Stimulated activated CD4-positive, alpha-beta T cell treated with anti-CD3 and anti-CD28 coated beads, Interleukin-4, amount 100 ng/mL, for 1 hour (primary cell): ENCODE measurements at places on chromosomes 2 and 18.
A peak's percentile ranks its signal among the peaks of the same experiment; 100 is the strongest.

GRCh38 chr18:48997985-48998831 lies 47.4 kb upstream of the SMAD7 start:
- no peak for DNase-seq

GRCh38 chr2:19547321-19547720 lies 188.9 kb upstream of the OSR1 start:
- no peak for DNase-seq

GRCh38 chr2:18749912-18750526 lies 160.7 kb upstream of the NT5C1B start:
- DNase-seq: peak; percentile 5

- no peak for DNase-seq
These were observed 209.2 kb downstream of the MGAT5 start for GRCh38 chr2:134462791-134463698.

DNA sequence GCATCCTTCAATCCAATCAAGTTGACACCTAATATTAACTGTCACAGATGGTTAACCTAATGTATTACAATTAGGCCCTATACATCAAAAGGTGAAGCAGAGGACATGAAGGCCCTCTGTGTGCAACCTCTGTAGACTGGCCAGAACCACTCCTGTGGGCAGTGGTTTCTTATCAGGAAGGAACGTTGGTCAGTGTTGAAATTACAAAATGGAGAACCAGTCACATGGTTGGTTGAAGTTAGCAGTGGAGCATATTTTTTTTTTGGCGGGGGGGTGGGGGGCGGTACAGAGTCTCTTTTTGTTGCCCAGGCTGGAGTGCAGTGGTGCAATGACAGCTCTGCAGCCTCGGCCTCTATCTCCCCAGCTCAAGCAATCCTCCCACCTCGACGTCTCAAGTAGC lies 19.8 kb downstream of the RNU2-63P start:
- DNase-seq: no peak

DNA sequence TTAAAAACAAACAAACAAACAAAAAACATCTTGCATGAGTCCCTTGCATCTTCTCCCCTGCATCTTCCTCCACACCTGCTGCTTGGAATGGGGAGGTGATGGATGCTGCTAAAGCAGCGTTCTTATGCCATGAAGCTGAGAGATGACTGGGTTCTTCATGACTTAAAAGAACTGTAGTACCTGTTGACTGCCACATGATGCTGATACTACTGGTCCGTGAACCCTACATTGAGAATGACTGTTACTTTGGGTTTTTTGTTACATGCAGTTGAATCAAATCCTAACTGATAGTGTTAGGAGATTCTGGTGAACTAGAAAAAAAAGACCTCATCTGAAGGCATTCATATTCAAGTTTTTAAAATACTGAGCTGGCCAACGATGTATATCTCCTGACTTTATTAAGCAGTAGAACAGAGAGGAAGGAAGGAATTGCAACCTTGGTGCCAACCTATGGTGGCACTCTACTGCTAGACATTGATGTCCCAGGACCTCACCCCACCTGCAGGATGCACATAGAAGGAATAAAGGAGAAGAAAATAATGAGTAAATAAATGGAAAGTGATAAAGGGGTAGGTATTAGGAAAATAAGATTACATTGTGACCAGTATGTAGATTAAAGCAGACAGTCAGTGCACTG lies 63.2 kb upstream of the SPAG16 start:
- no peak for DNase-seq

DNA sequence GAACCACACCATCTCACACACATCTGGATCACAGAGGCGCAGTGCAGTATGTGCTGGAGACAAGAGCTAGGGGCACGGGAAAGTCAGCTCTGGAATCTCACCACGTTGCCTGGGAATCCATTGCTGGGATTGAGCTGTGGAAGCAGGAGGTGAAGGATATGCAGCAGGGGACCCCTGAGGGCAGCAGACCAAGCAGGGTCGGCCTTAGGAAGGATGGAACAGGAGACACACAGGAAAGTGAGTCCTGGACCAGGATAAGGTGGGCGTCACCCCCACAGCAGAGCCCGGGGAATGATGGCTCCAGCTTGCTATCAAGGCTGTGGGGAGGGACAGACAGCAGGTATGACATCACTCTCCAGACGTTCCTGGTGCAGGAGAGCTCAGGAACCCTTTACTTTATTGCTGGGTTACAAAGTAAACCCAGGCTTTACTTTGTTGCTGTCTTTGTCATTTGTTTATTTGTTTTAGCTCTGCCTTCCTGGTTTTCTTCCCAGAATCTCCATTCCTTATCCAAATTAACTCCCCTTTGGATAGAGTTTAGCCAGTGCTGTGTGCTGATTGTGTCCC lies 329.8 kb upstream of the MYT1L start:
- DNase-seq: no peak

GRCh38 chr2:38850045-38850444 lies 25.7 kb downstream of the DHX57 start:
- DNase-seq: no peak
